Right ventricle myocardium superior (tissue), 1 donor: ENCODE measurements at places on chromosomes 2 and 18.
A peak's percentile ranks its signal among the peaks of the same experiment; 100 is the strongest.

DNA sequence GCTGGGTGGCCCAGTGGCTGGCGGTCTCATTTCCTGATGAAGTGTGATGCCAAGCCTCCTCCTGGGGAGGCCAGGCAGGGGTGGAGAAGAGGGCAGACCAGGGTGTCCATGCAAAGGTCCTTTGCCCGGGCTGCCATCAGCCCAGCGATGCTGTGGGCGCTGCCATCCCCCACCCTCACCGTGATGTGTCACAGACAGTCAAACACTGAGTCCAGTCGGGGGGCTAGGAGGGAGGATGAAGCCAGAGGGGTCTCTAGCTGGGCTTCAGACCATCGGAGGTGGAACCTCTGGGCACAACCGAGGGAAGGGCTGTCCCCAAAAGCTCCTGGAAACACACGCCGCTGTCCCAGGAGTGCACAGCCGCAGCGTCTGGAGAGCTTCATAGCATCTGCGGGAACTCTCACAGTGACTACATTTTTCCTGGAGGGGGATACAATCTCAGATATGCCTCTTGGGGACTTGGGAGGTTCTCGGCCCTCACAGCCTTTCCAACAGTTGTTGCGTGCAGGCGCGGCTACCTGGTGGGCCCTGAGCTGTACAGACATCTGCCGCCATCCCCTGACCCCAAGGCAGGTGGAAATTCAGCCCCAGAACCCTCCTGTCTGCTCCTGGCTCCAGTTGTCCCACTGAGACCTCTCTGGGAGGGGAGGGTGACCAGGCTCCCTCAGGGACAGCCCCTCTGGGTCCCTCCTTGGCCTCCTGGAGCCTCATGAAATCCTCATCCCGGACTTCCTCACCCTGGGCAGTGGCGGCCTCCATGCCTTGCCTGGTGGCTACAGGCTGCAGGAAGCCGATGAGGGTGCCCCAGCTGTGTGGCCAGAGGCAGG is 26.5 kb upstream of the OTOS start:
- DNase-seq = no peak

- DNase-seq = no peak
These were observed 31.5 kb upstream of the SPTBN1 start for GRCh38 chr2:54424555-54425163.

DNA sequence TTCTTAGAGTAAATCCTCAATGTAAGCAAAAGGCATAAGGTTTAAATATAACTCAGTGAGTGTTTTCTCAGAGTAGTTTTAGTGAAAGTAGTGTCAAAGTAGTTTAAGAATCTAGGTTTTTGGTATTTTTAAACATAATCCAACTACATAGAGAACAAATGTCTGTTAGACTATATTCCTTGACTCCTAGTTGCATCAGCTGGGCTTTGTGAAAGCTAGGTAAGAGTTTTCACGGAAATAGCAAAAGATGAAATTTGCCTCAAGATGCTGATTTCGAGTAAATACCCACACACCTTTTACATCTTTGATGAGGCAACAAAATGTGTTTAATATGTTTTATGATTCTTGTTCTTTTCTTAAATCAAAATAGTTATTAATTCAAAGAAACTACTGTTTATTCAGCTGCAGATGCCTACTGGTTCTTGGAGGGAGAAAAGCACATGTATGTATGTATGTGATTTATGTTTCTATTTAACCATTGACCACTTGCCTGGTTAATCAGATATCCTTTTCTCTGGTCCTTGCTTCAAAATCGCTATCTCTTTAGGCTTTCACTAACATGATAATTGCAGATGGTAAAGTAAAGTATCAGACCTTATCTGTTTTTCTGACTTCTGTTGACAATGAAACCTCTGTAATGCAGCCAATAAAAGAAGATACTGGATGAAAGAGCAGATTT is 117.4 kb upstream of the NOSTRIN start:
- DNase-seq = no peak

DNA sequence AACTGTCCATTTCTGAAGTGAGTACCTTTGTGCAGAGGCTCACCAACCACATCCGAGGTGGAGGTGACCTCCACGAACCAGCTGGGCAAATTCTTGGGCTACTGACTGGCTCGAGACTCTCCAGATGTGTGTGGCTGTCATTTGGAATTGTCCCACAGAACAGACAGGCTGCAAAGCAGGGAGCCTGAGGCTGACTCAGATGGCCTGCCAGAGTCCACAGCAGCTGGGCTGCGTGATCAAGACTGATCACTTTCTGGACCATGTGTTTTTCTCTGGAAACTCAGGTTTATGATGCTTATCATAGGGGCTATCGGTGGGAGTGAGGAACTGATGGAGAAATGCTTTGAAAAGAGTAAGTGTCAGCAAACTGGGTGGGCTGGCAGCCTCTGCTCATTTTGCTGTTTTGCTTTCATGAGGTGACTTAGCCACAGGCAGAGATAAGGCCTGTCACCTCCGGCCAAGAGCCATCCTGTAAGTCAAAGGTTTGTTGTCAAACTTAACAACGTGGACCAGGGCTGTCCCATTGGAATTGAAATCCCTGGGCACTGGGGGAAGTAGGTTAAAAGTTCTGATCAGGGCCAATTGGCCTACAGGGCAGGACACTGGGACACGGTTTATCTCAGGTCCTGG is 120.4 kb downstream of the LIPG start:
- DNase-seq = no peak

GRCh38 chr2:96470636-96471035 is 34.5 kb downstream of the NEURL3 start:
- DNase-seq = peak; percentile 69

GRCh38 chr2:174076975-174077374 is 111.8 kb upstream of the SP3 start:
- no peak for DNase-seq

DNA sequence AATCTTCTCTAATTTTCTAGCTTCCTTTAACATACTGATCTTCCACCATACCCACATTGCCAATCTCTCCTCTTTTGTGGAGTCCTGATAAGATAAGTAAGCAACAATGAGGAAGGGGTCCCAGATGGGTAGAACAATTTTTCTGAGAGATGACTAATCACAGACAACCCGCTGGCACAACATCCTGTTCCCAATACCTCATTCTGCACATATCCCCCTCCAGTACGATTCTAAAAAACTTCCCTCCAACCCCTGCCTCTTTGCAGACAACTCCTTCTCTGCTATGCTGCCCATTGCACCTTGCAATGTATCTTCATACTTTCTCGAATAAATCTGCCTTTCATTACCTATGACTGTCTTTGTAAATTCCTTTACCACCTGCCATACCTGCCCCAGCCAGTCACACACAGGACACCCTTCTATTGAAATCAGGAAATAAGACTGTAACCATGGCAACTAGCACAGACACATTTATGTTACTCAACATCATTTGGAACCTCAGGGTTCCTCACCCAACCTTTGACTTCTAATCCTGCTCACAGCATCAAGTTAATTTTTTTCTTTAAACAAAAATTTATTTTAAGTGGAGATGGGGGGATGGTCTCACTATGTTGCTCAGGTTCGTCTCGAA is 7.4 kb upstream of the EXOC6B start:
- DNase-seq = no peak

- no peak for DNase-seq
These were observed 354.2 kb downstream of the ZEB2 start for GRCh38 chr2:144165599-144166250.

GRCh38 chr2:157107460-157107859 is 150.0 kb upstream of the GALNT5 start:
- DNase-seq = no peak
